ENCODE measurements at places on chromosomes 7 and 10. TPM values are rescaled to one million over a fixed set of nuclear protein-coding genes. Genes with fewer than 3 reads are reported as not detected.

DNA sequence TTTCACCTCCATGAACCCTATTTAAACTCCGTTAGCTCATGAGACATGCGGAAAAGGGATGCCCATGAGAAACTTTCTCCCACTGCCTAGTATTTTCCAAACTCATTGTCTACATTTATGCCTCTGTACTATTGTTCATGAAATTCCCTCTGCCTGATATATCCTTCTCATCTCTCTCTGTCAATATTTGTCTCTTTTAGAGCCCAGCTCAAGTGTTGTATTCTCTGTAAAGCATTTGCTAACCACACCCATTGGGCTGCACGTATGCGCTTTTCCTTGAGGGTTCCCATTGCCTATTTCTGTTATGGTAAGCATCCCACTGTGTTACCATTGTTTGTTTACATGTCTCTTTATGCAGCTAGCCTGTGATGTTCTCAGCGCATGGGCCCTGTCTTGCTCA lies 211.4 kb downstream of the MDFIC start:
- DNase-seq, result no peak

DNA sequence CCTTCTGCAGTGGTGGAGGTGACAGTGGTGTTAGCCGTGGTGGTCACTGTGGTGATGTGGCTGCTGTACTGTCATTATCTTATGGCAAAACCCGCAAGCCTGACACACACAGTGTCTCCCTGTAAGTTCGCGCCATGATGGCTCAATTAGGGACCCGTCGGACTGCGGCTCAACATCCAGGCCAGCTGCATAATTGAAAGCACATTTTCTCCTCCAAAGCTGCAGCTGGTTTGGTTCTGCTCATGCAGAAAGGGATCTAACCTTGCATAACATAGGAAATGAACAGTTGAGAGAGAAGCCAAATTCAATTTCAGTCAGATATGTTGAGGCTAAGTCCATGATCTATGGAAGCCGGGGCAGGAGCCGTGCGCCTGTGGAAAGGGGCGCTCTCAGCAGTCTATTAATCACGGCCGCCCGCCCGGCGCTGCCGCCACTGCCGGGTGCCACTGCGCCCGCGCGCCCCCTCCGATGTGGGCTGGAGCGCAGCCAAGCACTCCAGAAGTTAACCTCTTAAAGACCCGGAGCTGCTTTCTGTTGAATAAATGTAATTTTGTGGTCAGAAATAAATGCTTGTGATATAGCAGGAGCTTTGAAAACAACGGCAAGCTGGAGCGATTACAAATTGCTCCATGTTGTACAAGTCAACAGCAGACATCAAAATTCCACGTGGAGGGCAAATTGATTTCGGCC lies 227.7 kb downstream of the CUX1 start:
- no peak for DNase-seq

GRCh38 chr7:12649348-12649747 lies 38.1 kb upstream of the ARL4A start:
- no peak for DNase-seq

DNA sequence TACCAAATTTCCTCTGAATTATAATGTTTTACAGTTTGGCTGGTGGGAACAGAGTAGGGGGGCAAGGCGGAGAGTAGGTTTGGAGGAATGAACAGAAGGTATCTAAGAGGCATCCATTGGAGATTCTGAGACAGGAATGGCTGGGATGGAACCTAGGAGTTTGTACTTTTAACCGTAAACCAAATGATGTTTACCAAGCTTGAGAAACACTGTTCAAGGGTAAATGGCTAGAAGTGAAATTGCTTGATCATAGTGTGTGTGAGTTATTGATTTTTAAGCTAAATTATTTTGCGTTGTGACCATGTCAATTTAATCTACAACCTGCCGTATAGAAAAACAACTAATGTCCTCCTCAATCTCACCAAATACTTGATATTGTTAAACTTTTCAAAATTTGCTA lies 306.4 kb upstream of the PHYHIPL start:
- DNase-seq, result no peak

DNA sequence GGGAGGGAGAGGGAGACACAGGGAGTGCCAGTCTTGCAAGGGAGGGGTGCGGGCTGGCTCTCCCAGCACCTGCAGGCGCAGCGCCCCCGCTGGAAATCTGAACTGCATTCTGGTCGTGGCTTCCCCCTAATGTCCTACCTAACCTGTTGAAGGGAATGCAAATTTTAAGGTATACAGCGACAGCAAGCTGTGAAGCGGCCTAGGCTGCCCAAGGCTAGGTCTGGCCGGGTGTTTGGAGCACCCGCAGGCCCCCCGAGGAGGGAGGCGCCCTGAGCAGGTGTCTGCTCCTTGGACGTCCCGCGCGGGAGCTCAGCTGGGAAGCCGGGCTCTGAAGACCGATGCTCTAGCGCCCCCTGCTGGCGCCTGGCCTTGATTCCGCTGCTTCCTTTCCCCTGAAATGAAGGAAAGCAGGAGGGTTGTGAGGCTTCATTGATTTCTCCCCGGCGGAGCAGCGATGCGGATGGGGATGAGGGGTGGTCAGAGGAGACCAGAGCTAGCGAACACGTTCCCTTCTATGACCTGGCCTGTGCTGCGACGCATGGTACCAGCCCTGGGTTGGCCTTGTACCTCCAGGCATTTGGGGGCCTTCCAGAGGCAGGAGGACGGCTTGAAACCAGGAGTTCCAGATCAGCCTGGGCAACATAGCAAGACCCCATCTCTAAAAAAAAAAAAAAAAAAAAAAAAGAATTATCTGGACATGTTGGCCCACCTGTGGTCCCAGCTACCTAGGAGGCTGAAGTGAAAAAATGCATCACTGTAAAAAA lies 601.3 kb downstream of the GALNT17 start:
- DNase-seq, result peak; percentile 14

DNA sequence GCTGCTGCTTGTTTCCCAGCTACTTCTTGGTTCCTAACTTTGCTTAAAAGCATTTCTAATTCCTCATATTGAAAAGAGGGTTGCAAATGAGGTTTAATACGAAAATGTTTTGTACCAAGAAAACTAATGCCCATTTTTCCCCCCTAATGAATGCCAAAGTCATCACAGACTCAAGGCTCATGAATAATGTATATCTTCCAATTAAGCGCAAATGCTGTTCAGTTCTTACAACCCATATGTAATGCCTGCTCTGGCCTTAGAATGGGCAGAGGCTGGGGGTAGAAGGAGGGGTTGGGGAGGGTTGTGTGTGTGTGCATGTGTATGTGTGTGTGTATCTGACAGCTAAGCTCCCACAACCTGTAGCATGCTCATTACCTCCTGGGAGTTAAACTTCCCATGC lies 901.7 kb downstream of the KCNMA1 start:
- DNase-seq, result no peak

- no peak for DNase-seq
Observed at GRCh38 chr10:49134327-49134726, 506 bp upstream of the FAM170B start.

GRCh38 chr7:99037327-99037940 lies 106.5 kb downstream of the SMURF1 start:
- no peak for DNase-seq

DNA sequence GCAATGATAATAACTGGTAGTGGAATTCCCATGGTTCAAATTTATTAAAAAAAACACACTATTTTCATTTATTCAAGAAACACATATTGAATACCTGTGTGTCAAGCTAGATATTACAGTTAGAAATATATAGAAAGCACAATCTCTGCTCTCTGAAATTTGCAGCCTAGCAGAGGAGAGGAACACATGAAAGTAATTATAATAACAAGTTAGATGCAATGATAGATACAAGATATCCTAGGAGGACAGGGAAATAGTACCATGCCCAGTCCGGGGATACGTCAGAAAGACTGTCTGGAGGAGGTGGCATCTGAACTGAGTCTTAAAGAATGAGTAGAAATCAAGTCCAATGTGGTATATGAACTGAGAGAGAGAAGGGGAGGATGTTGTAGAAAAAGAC lies 485.6 kb upstream of the C7orf33 start:
- DNase-seq, result no peak

GRCh38 chr10:44878706-44879530 lies 32.2 kb upstream of the TMEM72 start:
- peak; percentile 80 for DNase-seq

GRCh38 chr7:84100866-84101265 lies 93.7 kb downstream of the SEMA3A start:
- DNase-seq, result peak; percentile 38

GRCh38 chr7:91565499-91566401 lies 301.5 kb downstream of the FZD1 start:
- no peak for DNase-seq

DNA sequence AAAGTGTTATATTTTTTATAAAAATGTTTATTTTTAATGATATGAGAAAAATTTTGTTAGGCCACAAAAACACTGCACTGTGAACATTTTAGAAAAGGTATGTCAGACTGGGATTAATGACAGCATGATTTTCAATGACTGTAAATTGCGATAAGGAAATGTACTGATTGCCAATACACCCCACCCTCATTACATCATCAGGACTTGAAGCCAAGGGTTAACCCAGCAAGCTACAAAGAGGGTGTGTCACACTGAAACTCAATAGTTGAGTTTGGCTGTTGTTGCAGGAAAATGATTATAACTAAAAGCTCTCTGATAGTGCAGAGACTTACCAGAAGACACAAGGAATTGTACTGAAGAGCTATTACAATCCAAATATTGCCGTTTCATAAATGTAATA lies 64.8 kb upstream of the CAPZA2 start:
- DNase-seq, result peak; percentile 46

- peak; percentile 78 for DNase-seq
Observed at GRCh38 chr7:150368884-150369747, 494 bp downstream of the REPIN1 start.

- DNase-seq, result no peak
Observed at GRCh38 chr7:45033261-45033930, 33.4 kb downstream of the CCM2 start.

- no peak for DNase-seq
Observed at GRCh38 chr7:106552645-106553445, 108.1 kb downstream of the CCDC71L start.

DNA sequence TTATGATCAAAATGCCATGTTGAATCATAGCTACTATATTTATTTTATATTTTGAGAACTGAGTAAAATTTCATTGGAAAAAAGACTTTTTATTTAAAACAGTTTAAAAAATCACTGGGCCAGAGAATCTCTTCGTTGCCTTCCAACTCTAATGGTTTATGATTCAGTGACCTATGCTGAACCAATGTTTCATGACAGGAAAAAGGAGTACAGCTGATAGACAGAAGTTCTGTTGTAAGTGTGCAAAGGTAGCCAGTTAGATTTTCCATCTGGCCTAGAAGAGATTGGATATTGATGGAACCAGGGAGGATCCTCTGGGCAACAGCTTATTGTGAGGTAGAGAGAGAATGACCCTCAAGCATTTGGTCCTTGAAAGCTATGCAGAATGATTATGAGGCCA lies 745.8 kb downstream of the SUGCT start:
- peak; percentile 45 for DNase-seq

DNA sequence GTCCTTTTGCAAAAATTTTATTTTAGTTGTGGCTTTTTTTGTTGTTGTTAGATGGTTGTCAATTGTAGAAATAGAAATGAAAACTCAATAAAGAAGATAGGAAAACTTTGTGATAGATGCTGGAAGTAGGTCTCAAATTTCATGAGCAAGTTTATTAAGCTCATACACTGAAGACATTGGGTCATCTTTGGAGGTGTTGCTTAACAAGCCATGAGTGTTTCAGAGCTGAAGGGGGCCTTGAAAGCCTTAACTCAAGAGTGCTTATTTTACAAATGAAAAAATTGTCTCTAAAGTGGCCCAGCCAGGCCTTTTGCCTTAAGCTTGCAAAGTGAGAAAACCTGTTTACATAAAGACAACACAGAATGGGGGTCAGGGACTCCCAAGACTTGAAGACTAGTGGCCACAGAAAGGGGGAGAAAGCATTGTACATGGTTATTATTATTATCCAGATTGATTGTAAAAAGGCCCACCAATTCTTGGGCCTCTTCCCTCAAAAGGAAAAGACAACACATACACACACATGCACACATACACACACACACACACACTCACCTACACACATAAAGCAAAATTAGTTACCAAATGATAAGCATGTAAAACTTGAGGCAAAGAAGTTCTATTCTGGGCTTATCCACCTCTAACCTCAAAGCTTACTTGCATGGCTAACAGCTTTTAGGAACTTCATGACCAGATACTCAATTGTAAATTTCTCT lies 49.7 kb upstream of the GLCCI1 start:
- no peak for DNase-seq

- DNase-seq, result no peak
Observed at GRCh38 chr7:142476077-142476476, 218.2 kb upstream of the PRSS58 start.

GRCh38 chr7:136045992-136046391 lies 68.8 kb upstream of the MTPN start:
- no peak for DNase-seq

DNA sequence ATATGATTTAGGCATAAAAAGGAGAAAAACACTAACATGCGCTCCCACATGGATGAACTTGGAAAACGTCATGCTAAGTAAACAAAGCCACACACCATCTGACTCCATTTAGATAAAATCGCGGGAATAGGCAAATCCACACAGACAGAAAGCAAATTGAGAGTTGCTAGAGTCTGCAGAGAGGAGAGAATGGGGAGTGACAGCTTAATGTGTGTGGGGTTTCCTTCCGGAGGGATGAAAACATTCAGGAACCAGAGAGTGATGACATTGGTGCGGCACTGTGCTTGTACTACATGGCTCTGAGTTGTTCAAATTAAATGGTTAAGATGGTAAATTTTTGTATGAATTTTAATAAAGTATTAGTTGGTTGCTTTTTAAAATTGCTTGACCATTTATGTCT lies 482.9 kb upstream of the AKR1E2 start:
- no peak for DNase-seq

GRCh38 chr10:124084708-124085107 lies 8.7 kb downstream of the CHST15 start:
- no peak for DNase-seq

DNA sequence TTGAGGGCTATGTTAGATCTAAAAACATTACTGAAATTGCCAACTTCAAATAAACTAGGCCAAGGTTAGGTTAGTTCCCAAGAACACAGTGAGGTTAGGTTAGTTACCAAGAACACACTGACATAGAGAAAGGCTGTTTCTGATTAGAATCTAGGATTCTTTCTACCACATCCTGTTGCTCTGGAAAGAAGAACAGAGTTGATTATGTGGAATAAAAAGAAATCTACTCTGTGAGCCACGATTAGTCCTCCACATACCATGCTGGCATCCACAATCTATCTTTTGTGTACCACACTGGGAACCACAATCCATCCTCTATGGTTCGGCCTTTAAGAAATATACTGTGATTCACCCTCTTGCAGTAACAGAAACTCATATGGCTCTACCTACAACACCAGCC lies 91.4 kb downstream of the LRRTM3 start:
- no peak for DNase-seq

- DNase-seq, result no peak
Observed at GRCh38 chr10:23892296-23892695, 316.6 kb upstream of the KIAA1217 start.

GRCh38 chr7:108629651-108630400 lies 60.2 kb downstream of the DNAJB9 start:
- DNase-seq, result no peak

Gene WEE2
- total RNA-seq, result not detected

Gene PIP
- total RNA-seq, result not detected

Gene ACHE
- 0.18 TPM for total RNA-seq

Gene CUBN
- total RNA-seq, result 3.0 TPM

Gene HTRA1
- total RNA-seq, result 192 TPM

Gene POLR2J
- 48.9 TPM for total RNA-seq

Gene MDH2
- 175 TPM for total RNA-seq

Gene GIMAP7
- total RNA-seq, result 42.4 TPM

Gene ITGA8
- 0.12 TPM for total RNA-seq

Gene TMEM130
- total RNA-seq, result not detected

Data from endothelial cell of umbilical vein (primary cell).